ENCODE measurements at places on chromosomes 1 and 21.

GRCh38 chr1:8873506-8874229 lies 4.8 kb downstream of the ENO1 start:
- peak; percentile 54 for DNase-seq

- no peak for DNase-seq
These were observed 35.6 kb downstream of the MEF2D start for GRCh38 chr1:156464825-156465452.

DNA sequence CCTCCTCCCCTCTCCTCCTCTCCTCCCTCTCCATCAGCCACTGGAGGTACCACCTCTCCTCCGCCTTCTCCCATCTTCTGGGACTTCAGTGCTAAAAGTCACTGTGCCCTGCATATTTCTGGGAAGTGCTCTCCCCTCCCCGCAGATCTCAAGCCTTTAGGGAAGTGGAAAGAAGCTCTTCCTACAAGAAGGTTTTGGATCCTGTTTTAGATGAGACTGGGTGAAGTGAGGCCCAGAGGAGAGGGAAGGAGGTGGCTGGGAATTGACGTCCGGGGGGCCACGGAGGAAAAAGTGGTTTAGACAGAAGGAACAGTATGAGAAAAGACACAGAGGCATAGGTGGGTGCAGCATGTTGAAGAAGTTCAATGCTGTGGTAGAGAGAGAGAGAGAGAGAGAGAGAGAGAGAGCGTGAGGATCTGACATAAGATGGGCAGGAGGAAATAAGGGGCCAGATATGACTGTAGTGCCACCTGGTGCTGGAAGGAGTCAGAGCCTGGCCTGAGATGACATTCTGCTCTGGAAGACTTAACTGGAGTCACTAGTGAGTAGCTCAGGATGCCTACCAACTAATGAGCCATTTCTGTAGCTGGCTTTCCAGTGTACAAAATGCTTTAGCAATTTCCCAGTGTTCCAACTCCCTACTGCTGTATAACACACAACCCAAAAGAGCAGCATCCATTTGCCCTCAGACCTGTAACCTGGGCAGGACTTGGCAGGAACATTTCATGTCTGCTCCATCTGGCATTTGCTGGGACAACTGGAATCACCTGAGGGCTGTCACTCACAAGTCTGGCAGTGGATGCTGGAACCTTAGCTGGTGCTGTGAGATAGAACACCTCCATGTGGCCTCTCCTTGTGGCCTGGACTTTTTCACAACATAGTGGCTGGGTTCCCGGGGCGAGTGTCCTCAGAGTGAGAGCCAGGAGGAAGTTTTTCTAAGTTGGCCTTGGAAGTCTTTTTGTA lies 16.6 kb upstream of the ZSCAN20 start:
- DNase-seq, result no peak

GRCh38 chr1:154441241-154441888 lies 36.2 kb downstream of the IL6R start:
- no peak for DNase-seq

- DNase-seq, result no peak
These were observed 142.0 kb downstream of the IGSF21 start for GRCh38 chr1:18249631-18250030.

DNA sequence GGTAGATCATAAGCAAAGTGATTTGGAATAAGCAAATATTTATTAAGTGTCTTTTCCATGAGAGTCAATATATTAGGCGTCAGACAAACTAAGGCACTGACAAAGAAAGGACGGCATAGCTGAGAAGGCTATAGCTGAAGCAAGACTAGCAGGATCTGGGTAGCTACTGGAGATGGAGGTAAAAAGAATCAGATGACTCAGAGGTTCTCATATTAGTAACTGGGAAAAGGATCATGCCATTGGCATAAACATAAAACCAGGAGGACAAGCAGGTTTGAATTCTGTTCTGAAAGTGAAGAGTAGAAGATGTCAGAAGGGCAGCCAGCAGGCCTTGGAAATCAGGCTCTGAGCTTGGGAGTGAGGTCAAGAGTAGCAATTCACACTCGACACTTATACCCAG lies 531.9 kb downstream of the PTPRC start:
- DNase-seq, result no peak

GRCh38 chr1:91123319-91123718 lies 101.5 kb upstream of the ZNF644 start:
- DNase-seq, result no peak

DNA sequence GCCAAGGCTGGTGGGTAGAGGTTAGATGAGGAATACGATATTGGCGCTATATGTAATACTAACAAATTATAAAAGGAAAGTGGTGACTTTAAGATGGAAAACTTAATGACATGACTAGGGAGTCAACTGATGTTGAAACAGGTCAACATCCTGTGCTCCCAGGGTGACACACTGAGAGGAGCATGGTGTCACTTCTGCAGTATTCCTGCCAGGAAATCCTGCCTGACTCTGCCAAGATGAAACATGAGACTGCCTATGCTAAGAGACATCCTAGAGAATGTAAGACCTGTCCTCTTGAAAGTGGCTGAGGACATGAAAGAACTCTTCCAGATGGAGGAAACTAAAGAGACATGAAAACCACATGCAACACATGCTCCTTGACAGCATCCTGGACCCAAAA lies 65.0 kb upstream of the KCND3 start:
- DNase-seq, result no peak

GRCh38 chr1:179264507-179264906 lies 29.1 kb upstream of the SOAT1 start:
- DNase-seq, result no peak

GRCh38 chr1:3135073-3135702 lies 66.2 kb downstream of the PRDM16 start:
- DNase-seq, result no peak
